Stimulated activated memory B cell treated with anti-CD40 and anti-IgM and Interleukin-4, amounts not matched to agents 10 μg/mL and 1 μg/mL and 100 μg/mL, for 72 hours (primary cell): ENCODE measurements at places on chromosomes 5 and 9.
A peak's percentile ranks its signal among the peaks of the same experiment; 100 is the strongest.

- ATAC-seq = peak; percentile 89
Measured at GRCh38 chr9:3240656-3241268, 285.0 kb downstream of the RFX3 start.

DNA sequence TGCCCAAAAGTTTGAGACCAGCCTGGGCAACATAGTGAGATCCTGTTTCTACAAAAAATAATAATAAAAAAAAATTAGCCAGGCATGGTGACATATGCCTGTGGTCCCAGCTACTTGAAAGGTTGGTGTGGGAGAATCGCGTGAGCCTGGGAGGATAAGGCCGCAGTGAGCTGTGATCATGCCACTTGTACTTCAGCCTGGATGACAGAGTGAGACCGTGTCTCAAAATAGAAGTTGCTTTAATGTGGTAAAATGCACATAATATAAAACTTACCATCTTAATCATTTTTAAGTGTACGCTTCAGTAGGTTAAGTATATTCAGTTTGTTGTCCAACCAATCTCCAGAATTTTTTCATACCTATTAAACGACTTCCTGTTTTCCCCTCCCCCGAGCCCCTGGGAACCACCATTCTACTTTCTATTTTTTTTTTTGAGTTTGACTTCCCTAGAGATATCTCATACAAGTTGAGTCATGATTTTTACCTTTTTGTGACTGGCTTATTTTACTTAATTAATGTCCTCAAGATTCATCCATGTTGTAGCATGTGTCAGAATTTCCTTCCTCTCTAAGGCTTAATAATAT, 120.1 kb upstream of the POC5 start:
- peak; percentile 47 for ATAC-seq

DNA sequence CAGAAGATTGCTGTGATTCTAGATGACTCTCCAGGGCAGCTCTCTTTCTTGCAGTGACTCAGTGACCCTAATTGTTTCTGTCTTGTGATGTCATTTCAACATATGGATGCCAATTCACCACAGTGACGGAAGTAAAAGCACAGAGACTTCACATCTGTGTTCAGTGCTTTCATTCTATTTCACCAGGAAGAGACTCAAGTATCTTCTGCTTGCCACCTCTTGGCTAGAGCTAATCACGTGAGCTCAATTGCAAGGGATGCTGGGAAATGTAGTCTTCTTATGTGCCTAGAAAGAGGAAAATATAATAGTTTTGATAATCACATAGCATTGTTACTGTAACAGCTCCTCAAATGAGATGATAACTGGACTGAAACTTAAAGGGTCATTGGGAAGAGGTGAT, 453.3 kb upstream of the KLF4 start:
- no peak for ATAC-seq

DNA sequence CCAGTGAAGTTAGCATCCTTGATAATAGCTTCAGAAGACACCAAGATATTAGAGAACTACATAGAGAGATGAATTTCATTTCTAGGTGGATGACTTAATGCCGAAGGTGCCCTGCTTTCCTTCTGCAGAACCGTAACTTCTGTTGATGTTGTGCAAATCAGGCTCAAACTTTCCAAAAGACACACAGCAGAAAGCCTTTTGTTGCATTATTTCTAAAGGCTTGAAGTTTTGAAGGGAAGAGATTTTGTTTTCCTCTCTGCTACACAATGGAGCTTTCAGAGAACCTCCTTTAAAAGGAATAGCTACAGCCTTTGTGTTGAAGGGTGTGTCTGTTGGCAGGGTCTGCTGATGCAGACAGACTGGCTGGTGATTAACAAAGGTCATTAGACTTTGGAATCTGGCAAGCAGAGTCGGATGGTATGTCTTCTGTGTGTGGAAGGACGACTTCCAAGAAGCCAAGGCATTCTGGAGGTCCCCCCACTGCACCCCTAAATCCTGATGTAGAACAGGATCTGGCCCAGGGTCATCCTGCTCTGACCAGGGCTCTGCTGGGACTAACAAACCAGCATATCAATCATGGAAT, 57.8 kb downstream of the ZNF462 start:
- no peak for ATAC-seq

DNA sequence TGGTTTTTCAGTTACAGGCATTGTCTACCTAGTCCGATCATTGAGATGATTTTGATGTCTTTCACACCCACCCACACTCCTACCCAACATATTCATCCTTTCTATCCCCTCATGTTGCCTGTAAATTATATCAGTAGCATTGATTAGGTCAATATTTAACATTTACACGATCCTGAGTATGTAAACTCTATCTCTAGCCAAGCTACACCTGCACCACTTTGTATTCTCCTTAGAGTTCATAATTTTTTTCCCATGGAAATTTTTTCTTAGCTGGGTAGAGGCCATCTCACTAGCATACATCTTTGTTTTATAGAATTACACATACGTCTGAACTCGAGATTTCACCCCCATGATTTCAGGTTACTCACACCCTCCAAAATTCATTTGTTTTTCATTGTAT, 30.6 kb downstream of the GCNT4 start:
- ATAC-seq = no peak

DNA sequence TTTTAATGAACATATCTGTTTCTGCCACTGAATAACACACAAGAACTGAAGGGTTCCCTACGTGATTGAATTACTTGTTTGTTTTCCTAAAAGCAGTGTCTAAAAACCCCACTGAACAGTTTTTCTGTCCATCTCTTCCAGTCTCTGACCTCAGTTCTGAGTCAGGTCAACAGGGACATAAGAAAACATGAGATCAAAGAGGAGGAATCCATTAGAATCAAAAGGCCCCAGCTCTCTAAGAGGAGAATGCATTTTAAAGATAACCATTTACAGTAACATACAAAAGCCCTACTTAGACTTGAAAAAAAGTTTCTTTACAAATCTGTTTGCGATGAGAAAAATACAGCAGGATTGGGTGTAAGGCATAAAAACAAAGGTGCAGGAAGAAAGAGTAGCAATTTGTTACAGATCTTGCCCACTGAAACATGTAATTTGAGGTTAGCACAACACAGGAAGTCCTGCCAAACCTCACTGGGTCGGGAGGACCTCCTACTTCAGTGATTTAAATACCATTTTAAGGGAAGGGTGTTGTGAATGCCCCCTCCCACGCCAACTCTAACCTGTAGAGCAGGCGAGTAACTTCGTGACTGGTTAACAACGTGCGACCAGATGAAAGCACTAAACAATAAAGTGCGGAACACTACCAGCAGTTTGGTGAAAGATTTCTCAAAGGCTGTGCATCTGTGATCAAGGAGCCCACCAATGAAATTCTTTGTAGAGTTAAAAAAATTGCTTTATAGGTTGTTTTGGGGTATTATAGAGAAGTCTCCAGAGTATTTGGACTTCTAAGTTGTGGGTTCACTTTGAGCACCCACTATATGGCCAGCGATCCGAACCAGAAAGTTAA, 1.3 kb downstream of the QSOX2 start:
- ATAC-seq = peak; percentile 79

DNA sequence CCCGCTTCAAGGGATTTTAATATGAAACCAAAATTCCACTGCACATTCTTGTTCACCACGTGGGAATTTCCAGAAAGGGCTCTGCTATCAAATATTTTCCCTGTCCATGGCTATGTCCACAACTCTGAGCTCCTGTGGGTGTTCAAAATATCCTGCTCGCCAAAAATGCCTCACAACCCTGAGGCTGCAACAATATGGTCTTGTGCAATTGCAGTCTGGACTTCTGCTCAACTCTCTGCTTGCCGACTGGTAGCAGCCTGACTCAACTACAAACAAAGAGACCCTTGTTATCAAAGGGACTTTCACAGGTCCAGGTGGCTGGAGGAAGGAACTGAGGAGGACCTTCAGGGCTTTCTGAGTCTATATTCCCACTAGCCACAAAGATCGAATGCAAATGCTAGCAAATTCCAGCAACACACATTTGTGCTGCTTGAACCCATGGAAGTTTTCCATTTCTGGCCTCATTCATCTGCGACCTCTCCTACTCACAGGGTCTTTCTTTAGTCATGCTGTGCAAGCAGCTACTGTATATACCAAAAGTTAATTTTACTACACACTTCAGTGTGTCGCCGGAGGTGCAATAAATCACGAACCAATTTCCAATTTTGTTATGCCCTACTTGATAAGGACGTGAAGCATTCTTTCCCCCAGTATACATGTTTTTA, 169.2 kb upstream of the SLC30A5 start:
- ATAC-seq = no peak

GRCh38 chr5:125065741-125066140, 319.3 kb upstream of the ZNF608 start:
- no peak for ATAC-seq

DNA sequence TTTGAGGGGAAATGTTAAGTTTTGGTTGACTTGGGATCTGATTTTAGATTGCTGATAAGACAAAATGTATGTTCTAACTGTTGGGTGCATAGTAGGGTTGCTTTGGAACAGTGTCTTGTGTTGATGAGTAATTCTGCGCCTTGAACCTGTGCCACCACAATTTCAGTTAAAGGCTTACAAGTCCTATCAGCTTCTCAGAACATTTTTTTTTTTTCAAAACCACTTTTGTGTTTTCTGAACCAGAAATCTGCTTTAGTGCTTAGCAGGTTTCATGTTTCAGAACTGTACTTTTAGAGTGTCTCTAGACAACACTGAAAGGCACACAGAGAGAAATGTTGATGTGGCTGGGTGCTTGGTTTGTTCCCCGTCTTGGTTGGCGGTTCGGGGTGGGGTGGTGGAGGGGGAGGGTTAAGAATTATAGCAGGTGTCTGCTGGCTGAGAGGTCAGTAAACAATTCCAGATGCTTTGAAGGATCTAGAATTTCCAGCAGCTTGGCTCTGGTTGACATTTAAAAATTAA, 84.6 kb downstream of the ANKRD55 start:
- ATAC-seq = peak; percentile 83

DNA sequence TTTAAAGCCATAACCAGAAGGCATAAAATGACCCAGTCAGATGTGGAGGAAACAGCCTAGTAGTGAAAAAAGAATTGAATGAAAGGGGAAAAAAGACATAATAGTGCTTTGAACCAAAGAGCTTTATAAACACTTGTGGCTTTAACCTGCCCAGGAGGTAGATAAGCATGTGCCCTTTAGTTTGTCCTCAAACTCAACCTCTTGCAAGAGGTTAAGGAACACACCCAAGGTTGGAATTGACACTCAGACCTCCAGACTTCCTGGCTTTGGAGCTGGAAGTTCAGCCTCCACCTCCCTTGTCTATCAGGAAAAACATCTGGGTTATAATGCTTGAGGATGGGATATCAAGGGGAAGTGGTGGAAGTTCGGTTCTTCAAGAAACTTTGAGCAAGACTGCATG, 16.3 kb downstream of the NDUFA8 start:
- no peak for ATAC-seq

DNA sequence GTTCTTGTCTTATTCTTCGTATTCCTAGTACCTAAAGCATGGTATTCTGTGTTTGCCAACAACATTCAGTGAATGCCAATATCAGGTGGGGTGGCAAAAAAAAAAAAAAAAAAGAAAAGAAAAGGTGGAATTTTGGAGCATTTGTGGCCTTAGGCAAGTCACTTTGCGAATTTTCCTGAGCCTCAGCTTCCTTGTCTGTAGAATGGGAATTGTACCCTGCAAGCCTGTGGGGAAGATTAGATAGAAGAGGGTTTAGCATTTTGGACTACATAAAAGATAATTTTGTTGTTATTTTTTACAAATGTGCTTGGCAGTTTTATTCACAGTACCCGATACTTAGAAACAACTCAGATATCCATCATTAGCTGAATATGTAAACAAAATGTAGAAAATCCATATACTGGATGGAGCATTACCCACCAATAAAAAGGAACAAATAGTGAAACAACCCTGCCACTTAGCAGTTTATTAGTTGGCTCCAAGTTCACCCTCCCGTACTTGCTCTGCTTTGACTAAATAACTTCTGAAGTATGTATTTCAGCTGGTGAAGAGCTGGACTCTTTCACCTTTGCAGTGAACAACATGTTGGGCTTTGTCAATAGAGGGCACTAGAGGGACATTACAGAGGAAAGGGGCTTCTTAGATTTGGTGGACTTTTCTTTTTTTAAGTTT, 13.6 kb downstream of the UBE2D2 start:
- ATAC-seq = peak; percentile 47

DNA sequence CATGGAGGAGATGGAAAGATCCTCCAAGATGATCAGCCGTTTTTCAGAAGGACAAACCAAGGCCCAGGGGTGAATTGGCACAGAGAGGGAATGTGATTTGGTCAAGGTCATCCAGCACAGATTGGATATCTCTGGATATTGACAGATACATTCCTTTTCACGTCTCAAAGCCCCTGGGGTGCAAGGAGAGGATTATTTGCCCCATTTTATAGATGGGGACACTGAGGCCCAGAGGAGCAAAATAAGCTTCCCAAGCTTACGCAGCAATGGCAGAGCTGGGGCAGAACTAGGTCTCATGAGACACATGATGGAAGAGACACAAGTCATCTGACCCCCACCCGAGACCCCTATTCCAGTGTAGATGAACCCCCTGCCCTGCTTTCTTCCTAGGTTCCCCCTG, 895 bp upstream of the PDGFRB start:
- ATAC-seq = no peak

DNA sequence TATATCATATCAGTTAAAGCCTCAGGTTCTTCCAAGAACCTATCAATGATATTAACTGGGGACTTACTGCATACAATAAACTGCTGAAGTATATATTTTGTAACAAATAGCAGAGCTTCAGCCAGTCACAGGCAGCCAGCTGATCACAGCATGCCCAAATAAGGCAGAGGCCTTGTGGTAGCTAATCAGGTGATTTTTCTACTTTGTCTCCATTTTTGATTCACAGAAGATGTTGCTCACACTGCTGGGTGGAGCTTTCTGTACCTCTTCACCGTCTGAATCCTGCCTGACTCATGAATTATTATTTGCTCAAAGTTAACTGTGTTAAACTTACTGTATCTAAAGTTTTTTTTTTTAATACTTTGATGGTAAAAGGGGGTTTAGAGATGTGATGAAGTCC, 357.4 kb downstream of the PSAT1 start:
- no peak for ATAC-seq

- ATAC-seq = no peak
Measured at GRCh38 chr5:139358064-139358463, 16.4 kb downstream of the PAIP2 start.

DNA sequence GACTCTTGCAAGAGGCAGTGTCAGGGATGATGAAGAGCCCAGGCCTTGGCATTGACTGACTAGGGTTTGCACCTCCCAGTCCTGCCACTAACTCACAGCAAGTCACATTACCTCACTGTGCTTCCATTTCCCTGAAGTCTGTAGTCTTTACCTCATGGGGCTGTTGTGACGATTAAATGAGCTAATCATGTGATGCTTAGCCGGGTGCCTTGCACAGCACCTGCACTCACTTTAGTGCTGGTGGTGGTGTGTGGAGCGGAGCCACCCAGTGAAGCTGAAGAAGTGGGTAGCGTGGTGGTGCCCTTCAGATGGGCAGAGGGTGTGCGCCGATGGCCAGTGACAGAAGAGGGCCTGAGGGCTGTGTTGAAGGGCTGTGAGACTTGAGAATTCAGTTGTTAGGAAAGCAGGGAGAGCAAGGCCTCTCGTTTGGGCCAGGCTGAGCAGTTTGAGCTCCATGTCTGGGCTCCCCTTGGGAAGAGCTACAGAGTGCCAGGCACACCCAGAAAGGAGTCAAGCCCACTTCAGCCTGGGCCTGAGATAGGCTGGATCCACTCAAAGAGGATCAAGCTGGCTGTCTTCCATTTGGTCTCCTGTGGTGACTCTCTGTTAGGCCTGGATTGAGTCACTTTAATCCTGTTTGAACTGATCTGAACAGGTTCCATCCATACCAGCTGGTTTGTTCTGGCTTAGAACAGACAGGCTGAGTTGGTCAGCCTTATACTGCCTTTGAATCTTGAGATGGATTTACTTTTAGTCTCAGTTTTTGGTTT, 42.5 kb downstream of the RALGPS1 start:
- ATAC-seq = no peak

- ATAC-seq = no peak
Measured at GRCh38 chr9:72614067-72614466, 92.7 kb downstream of the TMC1 start.
